ENCODE measurements at places on chromosomes 11 and 22.

DNA sequence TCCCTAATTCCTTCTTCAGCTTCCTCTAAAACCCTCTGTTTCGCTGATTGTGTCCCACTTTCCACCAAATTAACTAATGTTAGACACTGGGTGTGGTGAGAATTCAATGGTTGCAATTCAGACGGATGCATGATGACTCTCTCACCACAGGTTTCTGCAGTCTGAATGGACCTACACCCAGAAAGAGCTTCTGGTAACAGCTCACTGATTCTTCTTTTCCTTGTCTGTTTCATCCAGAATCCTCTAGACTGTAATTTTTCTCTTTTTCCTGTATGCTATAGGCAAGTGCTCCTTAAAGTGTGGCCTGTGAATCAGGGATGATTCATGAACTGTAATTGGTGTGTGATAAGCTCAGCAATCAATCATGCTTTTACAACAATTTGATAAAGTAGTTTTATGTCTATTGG, 18.1 kb downstream of the MMP10 start:
- DNase-seq: no peak
- peaks cover 5% of the 10 kb centered on the region for H3K4me1 ChIP-seq
- H3K27me3 ChIP-seq: peaks cover 13% of the 10 kb centered on the region
- no peak overlapping the region for H3K4me3 ChIP-seq
- H3K36me3 ChIP-seq: no peaks in the 10 kb centered on the region

- peak overlapping the region; percentile 89 for H3K4me3 ChIP-seq
- H3K27me3 ChIP-seq: no peaks in the 10 kb centered on the region
- H3K27ac ChIP-seq: peak overlapping the region; percentile 96
- no peaks in the 10 kb centered on the region for H3K36me3 ChIP-seq
Measured at GRCh38 chr22:38569181-38569971, 607 bp downstream of the DMC1 start.

DNA sequence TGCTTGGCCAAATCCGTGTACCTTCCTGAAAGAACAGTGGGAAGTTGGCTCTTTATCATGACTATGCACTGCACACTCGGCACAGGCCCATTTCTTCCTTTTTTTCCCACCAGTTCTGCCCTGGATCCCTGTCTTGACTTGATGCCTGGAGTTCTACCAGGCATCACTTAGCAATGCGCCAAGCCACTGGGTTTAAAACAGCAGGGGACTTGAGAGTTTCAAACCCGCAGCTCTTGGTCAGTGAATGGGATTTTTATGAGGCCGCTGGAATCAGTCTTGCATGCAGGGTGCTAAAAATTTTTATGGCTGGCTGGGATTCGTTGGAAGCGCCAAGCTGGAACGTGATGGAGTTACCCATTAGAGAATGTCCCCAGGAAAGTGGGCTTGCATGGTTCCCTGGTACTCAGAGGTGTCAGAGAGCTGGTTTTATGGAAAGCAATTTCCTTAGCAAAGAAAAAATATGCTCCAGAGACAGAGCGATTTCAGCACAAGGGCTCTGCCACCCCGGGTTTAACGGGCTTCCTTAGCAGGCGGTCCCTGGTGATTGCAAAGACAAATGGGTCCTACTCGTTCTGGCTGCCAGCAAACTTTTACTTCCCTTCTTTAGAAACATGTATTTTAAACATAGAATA, 432.9 kb downstream of the TENM4 start:
- no peaks in the 10 kb centered on the region for H3K4me1 ChIP-seq
- H3K4me3 ChIP-seq: no peak overlapping the region
- DNase-seq: no peak
- H3K27ac ChIP-seq: no peak overlapping the region

GRCh38 chr22:46737976-46738646, at the start of gene CERK:
TSS of gene CERK (minus strand) at chr22:46738252. CDS start at chr22:46738148, 104 bp downstream.
- H3K4me3 ChIP-seq: peak within 1 kb of the TSS; percentile 96
- peak within 1 kb of the TSS; percentile 90 for H3K27ac ChIP-seq
- DNase-seq: peak; percentile 20
- H3K27me3 ChIP-seq: no peaks in the 10 kb centered on the region

DNA sequence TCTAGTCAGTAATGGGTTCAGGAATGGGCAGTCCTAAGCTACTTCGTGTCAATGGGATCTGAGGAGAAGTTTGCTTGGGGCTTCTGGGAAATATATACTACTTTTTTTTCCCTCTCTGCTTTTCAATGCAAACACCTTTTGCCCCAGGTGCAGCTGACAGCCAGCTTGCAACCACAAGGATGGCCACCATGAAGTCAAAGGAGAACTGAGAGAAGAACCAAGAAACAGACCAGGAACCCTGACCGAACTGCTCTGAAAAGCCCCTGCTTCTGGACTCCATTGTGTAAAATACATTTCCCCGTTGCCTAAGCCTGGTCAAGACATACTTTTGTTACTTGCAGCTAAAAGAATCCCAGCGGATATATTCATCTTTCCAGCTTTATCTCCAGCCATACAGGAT, 20.1 kb upstream of the CD44 start:
- no peak overlapping the region for H3K4me3 ChIP-seq
- no peaks in the 10 kb centered on the region for H3K27me3 ChIP-seq

DNA sequence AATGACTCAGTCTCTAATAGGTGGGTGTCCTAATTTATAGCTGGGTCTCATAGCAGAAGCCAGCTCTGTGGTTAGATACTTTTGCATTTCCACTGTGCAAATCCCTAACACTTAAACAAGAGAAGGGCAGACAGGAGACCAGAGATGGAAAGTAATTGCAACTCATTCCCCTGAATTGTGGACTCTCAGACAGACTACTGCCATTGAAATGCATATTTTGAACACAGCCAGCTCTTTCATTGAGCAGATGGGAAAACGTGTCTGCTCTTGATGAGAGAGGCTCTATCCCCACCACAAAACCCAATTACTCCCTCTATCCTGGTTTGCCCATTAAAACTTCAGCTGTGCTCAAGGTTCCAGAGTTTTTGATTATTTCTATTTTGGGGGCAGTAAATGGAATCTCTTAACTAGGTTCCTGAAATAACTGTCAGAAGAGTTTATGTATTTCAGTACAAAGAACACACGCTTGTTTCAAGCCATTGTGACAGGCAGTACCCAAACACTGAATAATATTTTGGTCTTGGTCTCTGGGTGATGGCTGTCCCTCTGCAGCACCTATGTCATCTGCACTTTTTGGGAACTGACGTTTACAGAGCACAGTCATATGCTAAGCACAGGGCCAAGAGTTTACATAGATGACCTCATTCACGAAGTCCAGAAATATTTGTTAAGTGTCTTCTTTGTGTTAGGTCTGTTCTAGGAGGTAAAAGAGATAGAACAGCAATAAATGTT, 41.7 kb downstream of the FAM227A start:
- H3K27ac ChIP-seq: no peak overlapping the region
- H3K36me3 ChIP-seq: no peaks in the 10 kb centered on the region
- no peak overlapping the region for H3K4me3 ChIP-seq
- H3K27me3 ChIP-seq: peaks cover 18% of the 10 kb centered on the region
- no peaks in the 10 kb centered on the region for H3K4me1 ChIP-seq

GRCh38 chr11:46618837-46619236, 1.5 kb downstream of the ATG13 start:
- H3K4me3 ChIP-seq: no peak overlapping the region
- no peak overlapping the region for H3K27ac ChIP-seq
- DNase-seq: no peak
- H3K36me3 ChIP-seq: no peaks in the 10 kb centered on the region
- peaks cover 11% of the 10 kb centered on the region for H3K4me1 ChIP-seq

- H3K27me3 ChIP-seq: no peaks in the 10 kb centered on the region
- H3K27ac ChIP-seq: no peak overlapping the region
- H3K36me3 ChIP-seq: peaks cover 5% of the 10 kb centered on the region
- H3K4me3 ChIP-seq: no peak overlapping the region
- DNase-seq: no peak
- no peaks in the 10 kb centered on the region for H3K4me1 ChIP-seq
Measured at GRCh38 chr22:19874307-19875060, 19.8 kb upstream of the GNB1L start.

- H3K27ac ChIP-seq: no peak overlapping the region
- H3K36me3 ChIP-seq: no peaks in the 10 kb centered on the region
- H3K4me3 ChIP-seq: no peak overlapping the region
- H3K4me1 ChIP-seq: no peaks in the 10 kb centered on the region
Measured at GRCh38 chr11:104655066-104655465, 243.2 kb downstream of the CASP12 start.

DNA sequence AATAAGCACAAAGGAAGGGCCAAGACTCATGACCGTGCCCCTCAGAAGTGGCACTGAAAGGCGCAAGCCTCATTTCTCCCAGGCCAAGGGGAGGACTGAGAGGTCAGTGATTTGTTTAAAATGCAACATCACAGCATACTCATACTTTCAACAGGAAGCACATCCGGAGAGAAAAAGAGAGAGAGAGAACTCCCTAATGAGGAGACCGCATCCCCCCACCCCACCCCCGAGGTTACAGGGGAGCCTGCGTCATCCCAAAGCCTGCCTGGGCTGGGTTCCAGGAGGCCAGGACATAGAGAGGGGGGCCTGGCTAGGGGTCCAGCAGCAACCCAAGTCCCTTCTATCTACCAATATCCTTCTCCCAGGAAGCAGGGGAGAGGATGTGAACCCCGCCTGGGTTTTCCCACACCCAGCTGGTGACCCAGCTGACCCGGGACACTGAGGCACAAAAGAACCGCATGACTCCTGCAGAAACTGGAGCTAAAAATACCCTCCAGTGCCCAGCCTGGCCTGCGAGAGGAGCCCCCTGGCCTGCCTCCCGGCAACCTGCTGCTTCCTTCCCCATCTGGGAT, 3.8 kb downstream of the CSNK1E start:
- no peaks in the 10 kb centered on the region for H3K27me3 ChIP-seq
- H3K4me3 ChIP-seq: no peak overlapping the region
- DNase-seq: no peak
- peaks cover 22% of the 10 kb centered on the region for H3K36me3 ChIP-seq
- H3K4me1 ChIP-seq: peaks cover 74% of the 10 kb centered on the region

GRCh38 chr11:27242591-27242990, 120.4 kb downstream of the CCDC34 start:
- H3K4me3 ChIP-seq: no peak overlapping the region
- H3K36me3 ChIP-seq: no peaks in the 10 kb centered on the region
- no peak overlapping the region for H3K27ac ChIP-seq
- no peaks in the 10 kb centered on the region for H3K4me1 ChIP-seq

DNA sequence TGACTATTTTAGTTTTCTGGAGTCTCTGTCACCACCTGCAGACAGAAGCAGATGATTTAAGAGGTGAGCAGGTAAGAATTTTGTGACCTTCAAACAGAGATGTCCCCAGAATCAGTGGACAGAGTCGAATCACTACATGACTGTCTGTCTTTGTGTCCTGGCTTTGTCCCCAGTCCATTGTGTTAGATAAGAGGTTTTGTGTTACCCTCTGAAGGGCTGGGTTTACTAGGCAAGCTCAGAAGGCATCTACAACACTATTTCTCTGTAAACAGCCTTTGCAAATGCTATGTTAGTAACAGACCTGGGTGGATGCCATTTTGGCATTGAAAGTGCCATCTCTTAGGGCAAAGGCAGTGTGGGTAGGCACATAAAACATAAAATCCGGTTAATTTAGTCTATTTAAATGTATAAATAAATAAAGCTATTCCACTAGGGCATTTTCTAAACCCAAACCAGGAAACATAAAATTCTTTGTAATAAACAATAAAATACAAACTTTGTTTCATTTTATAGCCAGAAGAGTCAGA, 40.3 kb upstream of the CADM1 start:
- H3K4me3 ChIP-seq: no peak overlapping the region
- no peak overlapping the region for H3K27ac ChIP-seq
- no peaks in the 10 kb centered on the region for H3K36me3 ChIP-seq
- no peak for DNase-seq
- no peaks in the 10 kb centered on the region for H3K27me3 ChIP-seq
- no peaks in the 10 kb centered on the region for H3K4me1 ChIP-seq

- no peak overlapping the region for H3K4me3 ChIP-seq
- no peak overlapping the region for H3K27ac ChIP-seq
- no peak for DNase-seq
- H3K4me1 ChIP-seq: no peaks in the 10 kb centered on the region
- peaks cover 40% of the 10 kb centered on the region for H3K27me3 ChIP-seq
- no peaks in the 10 kb centered on the region for H3K36me3 ChIP-seq
Measured at GRCh38 chr11:68680541-68681231, 3.7 kb upstream of the GAL start.

GRCh38 chr11:1845561-1846452, 7.0 kb downstream of the TNNI2 start:
- H3K4me3 ChIP-seq: no peak overlapping the region
- no peaks in the 10 kb centered on the region for H3K27me3 ChIP-seq
- peaks cover 87% of the 10 kb centered on the region for H3K4me1 ChIP-seq
- peak overlapping the region; percentile 43 for H3K27ac ChIP-seq

DNA sequence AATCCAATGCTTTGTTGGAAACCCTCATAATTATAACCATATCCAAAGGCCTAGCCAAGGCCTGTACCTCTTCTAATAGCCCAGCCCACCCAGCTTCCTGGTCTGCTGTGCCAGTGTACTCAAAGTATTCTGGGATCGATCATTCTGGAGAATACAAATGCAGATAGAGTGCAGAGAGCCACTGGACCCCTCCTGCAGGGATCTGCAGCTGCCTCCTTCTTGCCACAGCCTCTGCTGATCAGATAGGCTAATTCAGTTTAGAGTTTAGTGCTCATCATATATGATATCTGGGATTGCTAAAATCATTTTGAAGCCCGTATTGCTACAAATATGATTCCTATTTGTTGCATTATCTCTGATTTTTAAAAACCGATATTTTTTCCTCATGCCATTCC, 17.5 kb downstream of the CASP5 start:
- peaks cover 4% of the 10 kb centered on the region for H3K4me1 ChIP-seq
- no peaks in the 10 kb centered on the region for H3K36me3 ChIP-seq
- DNase-seq: no peak
- H3K27me3 ChIP-seq: no peaks in the 10 kb centered on the region
- H3K4me3 ChIP-seq: no peak overlapping the region
- H3K27ac ChIP-seq: no peak overlapping the region

DNA sequence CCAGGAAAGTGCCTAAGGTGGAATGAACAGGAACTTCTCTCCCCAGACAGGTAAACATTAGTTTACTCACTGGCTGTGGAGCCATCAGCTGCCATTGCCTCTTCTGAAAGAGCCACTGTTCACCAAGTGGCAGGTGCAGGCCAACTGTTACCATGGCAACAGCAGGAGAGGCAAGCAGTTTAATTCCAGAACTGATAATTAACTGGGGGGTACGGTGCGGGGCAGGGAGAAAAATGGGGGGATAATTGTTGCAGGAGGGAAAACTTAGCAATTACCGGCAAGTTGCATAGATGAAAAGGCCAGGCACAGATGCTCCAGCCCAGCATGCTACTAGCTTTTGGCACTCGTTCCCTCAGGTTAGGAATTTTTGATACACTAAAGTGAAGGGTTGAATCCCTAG, 85.1 kb downstream of the TRIM44 start:
- H3K4me3 ChIP-seq: no peak overlapping the region
- H3K36me3 ChIP-seq: peaks cover 41% of the 10 kb centered on the region
- H3K27me3 ChIP-seq: no peaks in the 10 kb centered on the region
- DNase-seq: no peak
- H3K27ac ChIP-seq: no peak overlapping the region
- H3K4me1 ChIP-seq: peaks cover 58% of the 10 kb centered on the region

GRCh38 chr11:255176-255575, 18.4 kb downstream of the PSMD13 start:
- peaks cover 5% of the 10 kb centered on the region for H3K27me3 ChIP-seq
- H3K4me3 ChIP-seq: no peak overlapping the region
- no peak for DNase-seq
- peaks cover 21% of the 10 kb centered on the region for H3K36me3 ChIP-seq
- H3K27ac ChIP-seq: no peak overlapping the region
